ENCODE measurements at places on chromosomes 11 and 22.

- DNase-seq, result no peak
Observed at GRCh38 chr22:49570032-49570848, 257.4 kb downstream of the BRD1 start.

GRCh38 chr11:126118806-126119205, 56.1 kb upstream of the CDON start:
- no peak for DNase-seq

- no peak for DNase-seq
Observed at GRCh38 chr22:50436015-50436830, 38.6 kb downstream of the SBF1 start.

- DNase-seq, result no peak
Observed at GRCh38 chr22:41539146-41540005, 4.9 kb downstream of the POLR3H start.

- no peak for DNase-seq
Observed at GRCh38 chr11:11381471-11382105, 28.5 kb upstream of the CSNK2A3 start.

DNA sequence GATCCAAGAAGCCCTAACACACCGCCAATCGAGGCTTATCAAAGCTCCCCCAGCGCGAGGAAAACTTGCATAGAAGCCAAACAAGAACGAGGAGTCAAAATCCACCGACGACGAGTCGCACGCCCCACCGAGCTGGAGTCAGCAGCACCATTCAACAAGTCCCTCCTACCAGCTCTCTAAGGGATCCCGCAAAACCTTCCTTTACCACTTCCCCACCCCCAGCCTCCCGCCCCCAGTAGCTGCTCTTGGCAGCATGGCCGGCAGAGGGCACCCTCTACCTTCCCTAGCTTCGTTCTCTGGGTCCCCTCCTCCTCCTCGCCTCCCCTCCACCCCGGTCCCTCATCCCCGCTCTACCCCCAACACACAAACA, 1.4 kb downstream of the BDNF start:
- DNase-seq, result peak; percentile 74

GRCh38 chr11:110833033-110833484, 120.8 kb upstream of the ARHGAP20 start:
- no peak for DNase-seq

GRCh38 chr11:47111318-47111804, 65.3 kb downstream of the ARFGAP2 start:
- no peak for DNase-seq

DNA sequence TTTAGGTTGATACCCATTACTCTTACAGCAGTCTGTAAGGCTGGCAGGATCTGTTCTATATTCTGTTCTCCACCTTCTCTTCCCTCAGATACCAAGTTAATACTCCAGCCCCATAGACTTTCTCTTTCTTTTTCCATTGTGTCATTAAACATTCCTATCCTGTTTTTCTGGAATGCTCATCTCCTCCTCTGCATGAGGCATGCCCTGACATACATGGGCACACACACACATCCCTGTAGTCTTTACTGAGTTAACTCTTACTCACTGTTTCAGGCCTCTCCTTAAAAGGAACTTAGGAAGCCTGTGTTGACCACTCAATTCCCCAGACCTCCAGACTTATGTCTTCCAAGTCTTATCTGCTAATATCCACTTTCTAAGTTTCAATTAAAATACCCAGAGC, 476.8 kb downstream of the METTL15 start:
- no peak for DNase-seq

GRCh38 chr11:57711414-57712255, at the start of gene MED19:
Gene MED19, minus strand, starts transcription at chr11:57712215. Its CDS starts 36 bp downstream, at chr11:57712179.
- peak; percentile 92 for DNase-seq

DNA sequence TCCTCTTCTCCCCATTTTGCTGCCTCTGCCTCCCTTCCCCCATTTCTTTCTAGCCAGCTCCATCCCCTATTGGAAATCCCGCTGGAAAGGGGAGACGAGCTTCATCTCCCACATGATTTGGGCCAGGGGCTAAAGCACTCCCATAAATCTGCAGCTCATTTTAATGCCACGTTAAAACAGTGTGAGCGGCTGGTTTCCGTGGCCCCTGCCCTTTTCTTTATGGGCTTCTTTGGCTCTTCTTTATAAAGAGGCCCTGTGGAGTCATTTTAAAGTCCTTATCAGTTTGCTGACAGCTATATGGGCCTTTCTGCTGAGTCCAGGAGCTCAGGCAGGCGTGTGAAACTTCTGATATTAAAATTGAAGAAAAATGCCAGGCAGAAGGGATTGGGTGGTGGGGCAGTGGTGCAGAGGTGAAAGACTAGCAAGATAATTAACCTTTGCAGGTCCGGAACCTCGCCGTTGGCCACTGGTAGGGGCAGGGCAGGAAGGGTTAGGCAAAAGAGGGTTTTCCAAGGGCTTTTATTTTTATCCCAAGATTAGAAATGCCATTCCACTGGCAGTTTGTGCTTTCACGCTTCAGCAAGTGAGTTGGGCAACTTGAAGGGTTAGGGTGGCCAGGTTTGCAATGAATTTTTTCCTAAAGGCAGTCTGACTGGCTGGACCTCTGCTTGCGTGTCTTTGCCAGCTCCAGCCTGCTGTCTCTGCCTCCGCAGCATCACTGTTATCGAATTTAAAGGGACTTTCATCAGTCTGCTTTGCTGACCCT, 44.3 kb downstream of the EXT2 start:
- DNase-seq, result no peak
